Endothelial cell (in vitro differentiated cells): ENCODE measurements at places on chromosomes 4 and X. TPM values are rescaled to one million over a fixed set of nuclear protein-coding genes. Genes with fewer than 3 reads are reported as not detected.

GRCh38 chr4:2226261-2226660, 15.7 kb downstream of the HAUS3 start:
- no peak for DNase-seq

DNA sequence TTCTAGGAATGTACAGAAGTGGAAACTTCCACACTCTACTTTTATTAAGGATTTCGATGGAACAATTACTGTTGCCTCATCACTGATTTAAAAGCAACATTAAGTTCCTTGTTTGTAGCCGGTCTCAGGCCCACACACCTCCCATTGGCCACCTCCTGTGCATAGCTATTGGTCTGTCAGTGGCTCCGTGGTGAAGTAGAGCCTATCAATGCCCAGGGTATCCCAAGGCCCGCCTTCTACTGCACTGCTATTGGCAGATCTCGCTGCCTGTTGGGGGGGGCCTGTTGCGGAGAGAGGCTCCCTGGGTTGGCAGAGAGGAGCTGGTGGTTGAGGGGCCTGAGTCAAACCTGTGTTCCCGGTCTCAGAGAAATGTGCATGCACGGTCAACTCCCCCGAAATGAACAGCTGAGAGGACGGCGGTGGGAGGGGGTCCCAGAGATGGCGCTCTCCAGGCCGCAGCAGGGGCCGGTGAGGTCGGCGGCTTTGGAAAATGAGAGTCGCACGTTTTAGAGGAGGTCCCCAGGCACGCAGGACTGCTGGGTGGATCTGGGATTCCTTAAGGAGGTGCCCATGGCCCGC, 4.9 kb upstream of the ARAF start:
- peak; percentile 70 for DNase-seq

DNA sequence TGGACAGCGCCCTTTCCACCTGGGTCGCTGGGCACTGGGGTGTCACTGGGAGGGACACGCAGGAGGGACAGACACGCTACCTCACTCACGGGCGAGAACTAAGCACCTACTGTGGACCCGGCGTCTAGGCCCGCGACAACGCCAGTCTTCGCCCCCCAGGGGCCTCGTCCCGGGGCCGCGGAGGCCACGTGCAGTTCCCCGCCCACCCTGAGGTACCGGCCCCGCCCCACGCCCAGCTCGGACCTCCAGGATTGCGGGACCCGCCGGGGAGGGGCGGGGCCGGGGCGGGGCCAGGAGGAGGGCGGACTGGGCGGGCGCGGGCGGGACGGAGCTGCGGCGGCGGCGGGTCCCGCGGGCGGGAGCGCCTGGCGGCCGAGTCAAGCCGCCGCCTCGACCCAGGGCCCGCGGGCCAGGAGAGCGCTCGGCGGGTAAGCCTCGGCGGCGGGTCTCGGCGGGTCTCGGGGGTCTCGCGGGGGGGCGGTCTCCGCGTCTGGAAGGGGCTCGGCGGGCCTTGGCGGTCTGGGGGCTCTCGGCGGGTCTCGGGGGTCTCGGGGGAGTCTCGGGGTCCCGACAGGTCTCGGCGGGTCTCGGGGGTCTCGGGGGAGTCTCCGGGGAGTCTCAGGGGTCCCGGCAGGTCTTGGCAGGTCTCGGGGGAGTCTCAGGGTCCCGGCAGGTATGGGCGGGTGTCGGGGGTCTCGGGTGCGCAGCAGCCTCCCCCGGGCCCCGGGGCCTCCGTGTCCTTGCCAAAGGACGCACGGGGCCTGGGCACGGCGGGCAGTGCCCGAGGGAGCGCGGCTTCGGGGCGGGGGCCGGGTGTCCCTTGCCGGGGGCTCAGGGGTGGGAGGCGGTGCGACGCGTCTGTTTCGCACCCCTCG, at the start of gene SH3BP2:
SH3BP2 (plus strand) TSS at position 375 of the 875 bp plus-strand sequence. CDS start 27,533 bp downstream, outside the sequence.
- DNase-seq = peak; percentile 71

DNA sequence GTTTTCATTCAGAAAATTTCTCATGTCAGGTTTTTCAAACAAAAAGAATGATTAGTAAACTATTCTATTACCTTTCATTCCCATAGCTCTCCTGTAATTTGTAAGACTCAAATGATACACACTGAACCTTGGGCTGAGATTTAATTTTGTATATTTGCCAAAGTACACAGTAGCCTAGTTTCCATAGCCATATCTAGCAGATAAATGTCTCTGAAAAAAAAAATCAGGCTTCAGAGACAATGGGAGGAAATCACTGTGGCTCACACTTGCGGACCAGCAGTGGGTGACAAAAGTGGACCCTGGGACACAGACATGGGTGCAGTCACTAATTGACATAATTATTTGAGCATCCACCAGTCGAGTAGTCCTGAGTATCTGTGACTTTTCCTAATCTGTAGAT, 46.6 kb downstream of the MAOA start:
- no peak for DNase-seq

VCX2 gene
- not detected for total RNA-seq

GRCh38 chr4:168871632-168872031, 138.4 kb downstream of the CBR4 start:
- no peak for DNase-seq

GLRB gene
- total RNA-seq = 1.0 TPM

- DNase-seq = no peak
Measured at GRCh38 chr4:55682295-55682694, 46.2 kb upstream of the NMU start.

DNA sequence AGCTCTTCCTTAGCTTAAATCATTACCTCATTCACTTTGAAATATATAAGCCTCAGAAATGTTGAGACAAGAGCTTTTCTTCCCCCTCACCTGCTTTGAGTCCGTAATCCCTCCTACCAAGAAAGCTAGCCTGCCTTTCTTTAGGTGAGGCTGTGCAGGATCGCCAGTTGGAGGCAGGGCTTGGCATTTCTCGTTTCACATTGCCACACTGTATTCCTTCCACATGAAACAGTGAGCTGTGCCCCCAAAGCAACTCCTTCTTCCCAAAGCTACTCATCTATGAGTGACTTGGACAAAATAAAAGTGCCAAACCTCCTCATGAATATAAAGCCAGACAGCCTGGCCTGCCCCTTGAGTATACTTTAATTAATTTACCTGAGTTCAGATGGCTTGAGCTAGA, 86.8 kb downstream of the LIMCH1 start:
- no peak for DNase-seq

DNA sequence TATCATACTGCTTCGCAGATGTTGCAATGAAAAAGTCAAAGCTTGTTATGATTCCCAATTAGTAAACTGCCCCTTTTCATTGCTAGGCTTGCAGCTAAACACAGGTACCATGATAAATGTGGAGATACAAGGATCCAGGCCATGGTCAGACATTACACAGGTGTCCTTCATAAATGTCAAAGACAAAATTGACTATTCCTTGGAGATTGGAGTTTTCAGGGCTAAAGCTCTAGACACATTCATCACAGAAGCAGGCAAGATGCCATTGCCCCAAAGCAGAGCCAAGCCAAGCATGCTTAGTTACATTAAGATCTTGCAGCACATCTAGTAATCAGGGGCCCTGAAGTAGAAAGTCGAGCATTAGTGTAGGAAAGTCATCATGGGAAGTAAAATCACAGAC, 111.3 kb upstream of the INTU start:
- DNase-seq = no peak

- no peak for DNase-seq
Measured at GRCh38 chr4:56654238-56654632, 26.9 kb downstream of the HOPX start.

TLR3 gene
- not detected for total RNA-seq

DNA sequence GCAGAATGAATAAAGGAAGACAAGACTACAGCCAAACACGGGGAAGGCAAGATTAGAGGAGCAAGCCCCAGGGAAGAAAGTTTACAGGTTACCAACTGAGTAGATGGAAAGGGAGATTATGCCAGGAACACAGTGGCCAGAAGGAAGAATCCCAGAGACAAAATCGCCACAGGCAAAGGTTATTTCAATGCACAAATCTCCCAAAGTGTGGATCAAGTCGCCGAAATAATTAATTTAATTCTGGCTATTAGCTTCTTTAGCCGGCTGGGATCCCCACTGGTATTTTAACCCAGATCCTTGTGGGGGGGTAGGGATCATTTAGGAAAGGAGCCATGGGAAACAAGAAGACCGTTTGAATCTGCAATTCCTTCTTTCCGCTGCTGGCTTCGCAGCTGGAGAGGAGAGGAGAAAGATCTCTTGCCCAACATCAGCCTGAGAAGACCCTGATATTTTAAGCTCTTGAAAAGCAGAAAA, 171.0 kb downstream of the DHX15 start:
- peak; percentile 34 for DNase-seq

- DNase-seq = no peak
Measured at GRCh38 chr4:138003248-138003647, 238.9 kb downstream of the SLC7A11 start.

- no peak for DNase-seq
Measured at GRCh38 chr4:162891788-162892707, 274.6 kb downstream of the NAF1 start.

GRCh38 chr4:143085659-143086058, 99.1 kb upstream of the USP38 start:
- no peak for DNase-seq

PABPC1L2B gene
- 9.4 TPM for total RNA-seq

DNA sequence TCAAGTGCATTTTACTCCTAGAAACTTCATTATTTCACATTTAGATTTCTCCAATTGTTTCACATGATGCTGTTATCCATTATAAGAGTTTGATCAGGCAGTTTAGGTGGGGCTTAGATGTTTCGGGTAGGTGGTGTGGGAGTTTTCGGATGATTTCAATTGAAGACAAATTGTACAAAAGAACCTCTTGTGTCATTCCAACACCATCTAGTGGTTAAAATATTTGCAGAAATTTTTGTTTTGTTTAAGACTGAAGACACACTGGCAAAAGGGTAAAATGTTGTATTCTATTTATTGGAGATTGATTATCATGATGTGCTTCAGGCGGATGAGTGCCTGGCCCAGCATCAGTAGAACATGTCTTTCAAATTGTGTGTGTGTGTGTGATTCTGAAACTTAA, 212.7 kb downstream of the SH3BGRL start:
- DNase-seq = no peak

- no peak for DNase-seq
Measured at GRCh38 chrX:39779952-39780783, 317.6 kb downstream of the BCOR start.

DNA sequence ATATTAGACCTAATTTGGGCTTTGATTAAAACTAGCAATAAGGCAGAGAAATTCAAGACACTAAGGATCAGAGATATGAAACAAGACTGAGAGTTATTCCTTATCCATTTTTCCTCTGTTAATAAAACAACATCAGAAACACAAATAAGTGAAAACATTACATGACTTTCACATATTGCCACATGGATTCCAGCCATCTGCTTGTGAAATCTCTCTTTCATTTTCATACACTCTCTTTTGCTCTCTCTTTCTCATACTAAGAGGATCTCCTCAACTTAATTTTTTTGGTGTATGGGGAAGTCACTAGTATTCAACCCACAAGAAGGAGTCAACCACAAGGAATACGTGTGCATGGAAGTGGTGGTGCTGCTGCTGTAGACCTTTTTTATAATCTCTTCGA, 183.0 kb downstream of the LDB2 start:
- no peak for DNase-seq

GRCh38 chrX:16868920-16869319, 1.2 kb downstream of the RBBP7 start:
- DNase-seq = no peak

DNA sequence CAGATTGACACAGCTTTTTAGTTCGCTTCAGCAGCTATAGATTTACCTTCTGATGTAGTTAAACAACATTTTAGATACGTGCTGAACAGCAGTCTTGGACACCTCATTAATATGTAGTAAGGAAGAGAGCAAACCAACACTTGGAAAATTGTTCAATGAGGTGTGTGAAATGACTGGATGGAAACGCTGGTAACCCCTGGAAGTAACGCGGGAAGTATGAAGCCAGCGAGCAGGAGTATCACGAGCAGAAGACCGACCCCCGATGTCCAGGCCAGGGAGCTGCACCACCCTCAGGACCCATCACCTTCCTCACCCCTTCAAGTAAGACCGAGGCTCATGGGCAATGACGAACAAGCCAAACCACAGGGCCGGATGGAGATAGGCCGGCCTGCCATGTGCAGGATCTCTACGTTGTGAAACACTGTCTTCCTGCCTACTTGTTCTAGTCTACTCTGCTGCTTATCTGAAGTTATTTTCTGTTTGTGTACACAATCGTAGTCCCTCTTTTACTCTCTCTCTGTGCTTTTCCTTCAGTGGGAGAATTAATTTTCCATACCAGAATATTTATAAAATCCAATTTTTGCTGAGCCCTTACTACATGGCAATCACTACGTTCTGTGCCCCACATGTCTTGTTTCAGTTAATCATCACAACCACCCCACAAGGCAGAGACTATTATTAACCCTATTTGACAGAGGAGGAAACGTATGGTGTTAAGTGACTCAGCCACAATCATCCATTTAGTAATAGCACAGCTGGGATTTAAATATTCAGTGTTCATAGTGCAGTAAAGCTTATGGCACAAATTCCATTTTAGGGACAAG, 221.7 kb downstream of the APBB2 start:
- no peak for DNase-seq

GRCh38 chr4:42642845-42643615, 13.9 kb downstream of the ATP8A1 start:
- DNase-seq = no peak

DNA sequence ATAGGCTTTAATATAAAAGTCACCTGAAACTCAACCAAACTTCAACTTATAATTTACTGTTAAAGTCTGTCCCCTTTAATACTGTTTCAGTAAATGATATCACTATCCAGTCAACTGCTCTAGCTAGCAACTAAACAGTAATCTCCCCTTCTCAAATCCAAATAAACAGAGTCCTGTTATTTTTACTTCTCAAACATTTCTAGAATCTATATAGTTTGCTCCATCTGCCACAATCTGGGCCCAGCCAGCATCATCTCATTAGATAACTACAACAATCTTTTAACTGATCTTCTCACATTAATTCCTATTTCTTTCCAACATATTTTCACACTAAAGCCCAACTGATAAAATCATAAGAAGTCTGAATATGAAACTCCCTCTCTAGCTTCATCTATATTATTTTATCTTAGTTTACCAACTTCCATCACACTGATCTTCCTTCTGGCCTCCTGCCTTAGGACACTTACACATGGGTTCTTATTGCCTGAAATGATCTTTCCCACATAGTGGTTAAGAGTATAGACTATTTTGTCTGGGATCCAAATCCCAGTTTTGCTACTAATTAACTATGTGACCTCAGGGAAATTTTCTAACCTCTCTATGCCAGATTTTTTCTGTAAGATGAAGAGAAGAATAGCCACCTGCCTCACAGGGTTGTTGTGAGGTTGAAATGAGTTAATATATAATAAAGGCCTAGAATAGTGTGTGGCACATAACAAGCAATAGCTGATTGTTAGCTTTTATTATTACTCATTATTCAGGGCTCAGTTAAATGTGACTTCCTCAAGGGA, 18.6 kb downstream of the TBCK start:
- DNase-seq = no peak

SORCS2 gene
- total RNA-seq = 1.3 TPM

ERCC6L gene
- 1.7 TPM for total RNA-seq

GRCh38 chr4:64598066-64598465, 188.8 kb upstream of the TECRL start:
- DNase-seq = no peak

DNA sequence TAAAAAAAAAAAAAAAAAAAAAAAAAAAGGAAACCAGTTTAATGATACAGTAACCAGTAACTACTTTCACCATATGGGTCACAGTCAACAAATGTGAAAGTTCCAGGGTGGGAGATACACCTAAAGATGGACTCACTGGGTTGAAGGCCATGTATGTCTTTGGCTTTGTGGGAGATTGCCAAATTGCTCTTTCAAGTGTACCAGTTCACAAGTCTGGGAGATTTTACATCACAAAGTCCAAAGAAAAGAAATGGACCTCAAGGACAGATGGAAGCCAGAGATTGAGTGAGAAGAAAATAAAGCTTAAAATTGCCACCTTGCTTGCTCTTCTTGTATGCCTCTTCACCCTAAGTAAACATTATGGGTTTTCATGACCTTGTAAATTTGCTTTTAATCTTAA, 65.3 kb downstream of the NHS start:
- no peak for DNase-seq

COX7B2 gene
- total RNA-seq = not detected
